ENCODE measurements at places on chromosomes 6 and 20.

- DNase-seq: no peak
Measured at GRCh38 chr20:20448881-20449280, 81.0 kb downstream of the INSM1 start.

- no peak for DNase-seq
Measured at GRCh38 chr6:74631564-74631963, 574.3 kb downstream of the COL12A1 start.

DNA sequence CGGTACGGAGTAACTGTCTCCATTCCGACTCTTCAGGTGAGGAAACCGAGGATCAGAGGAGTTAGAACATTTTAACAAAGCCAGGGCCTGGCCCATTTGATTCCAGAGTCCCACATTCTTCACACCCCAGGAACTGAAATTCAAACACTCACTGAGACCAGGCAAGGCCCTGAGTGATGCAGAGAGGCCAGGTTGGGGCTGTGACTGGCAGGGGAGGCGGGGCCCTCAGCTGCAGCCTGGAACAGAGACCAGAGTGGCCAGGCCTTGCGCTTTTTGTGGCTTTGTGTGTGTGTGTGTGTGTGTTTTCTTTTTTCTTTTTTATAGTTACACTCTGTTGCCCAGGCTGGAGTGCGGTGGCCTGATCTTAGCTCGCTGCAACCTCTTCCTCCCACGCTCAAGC lies 57.2 kb downstream of the BCAS4 start:
- DNase-seq: no peak

GRCh38 chr6:37074053-37074827 lies 68.8 kb downstream of the FGD2 start:
- DNase-seq: no peak

GRCh38 chr6:14601490-14601889 lies 483.9 kb downstream of the CD83 start:
- no peak for DNase-seq

DNA sequence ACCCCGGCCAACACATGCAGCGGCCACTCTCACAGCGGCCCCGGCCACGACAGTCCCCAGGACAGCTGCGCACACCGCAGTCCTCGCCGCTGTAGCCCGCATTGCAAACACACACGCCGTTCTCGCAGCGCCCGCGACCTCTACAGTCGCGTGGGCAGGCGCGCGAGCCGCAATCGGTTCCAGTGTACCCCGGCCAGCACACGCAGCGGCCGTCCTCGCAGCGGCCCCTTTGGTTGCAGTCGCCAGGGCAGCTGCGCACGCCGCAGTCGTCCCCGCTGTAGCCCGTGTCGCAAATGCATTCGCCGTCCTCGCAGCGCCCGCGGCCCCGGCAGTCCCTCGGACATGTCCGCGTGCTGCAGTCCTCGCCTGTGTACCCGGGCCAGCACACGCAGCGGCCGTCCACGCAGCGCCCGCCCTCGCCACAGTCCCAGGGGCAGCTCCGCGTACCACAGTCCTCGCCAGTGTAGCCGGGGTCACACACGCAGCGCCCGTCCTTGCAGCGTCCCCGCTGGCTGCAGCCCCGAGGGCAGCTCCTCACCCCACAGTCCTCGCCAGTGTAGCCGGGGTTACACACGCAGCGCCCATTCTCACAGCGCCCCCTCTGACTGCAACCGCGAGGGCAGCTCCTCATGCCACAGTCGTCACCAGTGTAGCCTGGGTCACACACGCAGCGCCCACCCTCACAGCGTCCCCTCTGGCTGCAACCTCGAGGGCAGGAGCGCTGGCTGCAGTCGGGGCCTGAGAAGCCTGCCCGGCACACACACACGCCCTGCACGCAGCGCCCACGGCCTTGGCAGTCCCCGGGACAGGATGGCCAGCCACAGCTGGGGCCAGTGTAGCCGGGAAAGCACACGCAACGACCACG lies 12.5 kb downstream of the TNXB start:
- DNase-seq: no peak

DNA sequence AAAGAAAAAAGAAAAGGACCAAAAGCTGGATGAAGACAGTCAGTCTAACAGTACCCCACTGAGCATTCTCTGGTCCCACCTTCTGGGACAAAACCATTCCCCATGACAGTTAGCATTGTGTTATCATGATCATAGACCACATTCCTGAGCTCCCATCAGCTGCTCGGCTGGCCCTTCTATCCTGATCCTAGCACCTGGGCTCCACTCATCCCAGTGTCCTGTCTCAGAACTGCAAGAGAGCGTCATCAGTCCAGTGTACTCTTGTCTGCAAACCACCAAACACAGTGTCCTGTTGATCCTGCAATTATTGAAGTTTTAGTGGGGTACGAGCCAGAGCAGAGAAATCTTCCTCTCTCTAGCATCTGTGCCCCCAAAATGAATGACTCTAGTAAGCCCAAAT lies 16.0 kb upstream of the TAAR1 start:
- DNase-seq: no peak

Data from GOT3 (cell line).